ENCODE measurements at places on chromosomes 6 and 20. TPM values are rescaled to one million over a fixed set of nuclear protein-coding genes. Genes with fewer than 3 reads are reported as not detected.

The GJA10 gene
- not detected for total RNA-seq

The ARFGEF2 gene
- 23.4 TPM for total RNA-seq

The MATN4 gene
- total RNA-seq: not detected

The ACTL10 gene
- 7.3 TPM for total RNA-seq

GRCh38 chr6:105372849-105373182 lies 30.1 kb downstream of the PREP start:
- no peaks in the 10 kb centered on the region for H3K27me3 ChIP-seq
- DNase-seq: no peak
- H3K36me3 ChIP-seq: peaks cover 8% of the 10 kb centered on the region
- H3K27ac ChIP-seq: no peak overlapping the region
- H3K4me1 ChIP-seq: no peaks in the 10 kb centered on the region
- no peak overlapping the region for H3K4me3 ChIP-seq
